ENCODE measurements at places on chromosomes 1 and 21.

- DNase-seq, result no peak
These were observed 577.6 kb downstream of the MATN1 start for GRCh38 chr1:30145723-30146303.

DNA sequence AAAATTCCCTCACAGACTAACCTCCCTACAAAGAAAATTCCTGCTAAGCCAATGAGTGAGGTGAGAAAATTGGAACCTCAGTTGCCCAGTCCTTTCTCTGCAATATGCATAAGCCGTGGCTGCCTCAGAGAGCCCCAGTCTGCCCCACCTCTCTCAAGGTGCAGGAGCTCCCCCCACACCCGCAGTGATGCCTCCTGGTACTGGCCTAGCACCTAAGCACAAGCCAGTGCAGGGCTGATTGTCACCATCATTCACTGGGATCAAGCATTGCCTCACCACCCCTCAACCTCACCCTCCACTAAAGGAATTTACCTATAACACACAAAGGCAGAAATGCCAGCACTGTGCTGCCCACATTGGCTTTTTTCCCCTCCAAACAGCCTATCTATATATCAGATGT, 56.9 kb downstream of the CD34 start:
- DNase-seq, result no peak

DNA sequence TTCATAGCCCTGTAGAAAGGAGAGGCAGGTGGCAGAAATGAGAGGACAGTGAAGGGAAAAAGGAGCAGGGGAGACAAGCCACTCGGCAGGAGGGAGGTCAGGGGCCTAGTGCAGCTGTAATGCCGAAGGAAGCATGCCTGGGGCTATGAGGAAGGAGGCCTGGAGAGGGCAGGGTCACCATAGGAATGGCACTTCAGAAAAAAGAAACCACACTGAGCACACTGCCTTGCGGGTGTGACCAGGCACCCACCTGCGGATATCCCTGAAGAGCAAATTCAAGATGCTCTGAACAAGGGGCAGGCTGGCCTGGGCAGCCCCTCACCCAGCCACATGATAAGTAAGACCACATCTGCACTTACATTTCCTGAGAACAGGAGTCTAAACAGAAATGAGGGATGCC, 104.7 kb downstream of the JAK1 start:
- DNase-seq, result no peak

- DNase-seq, result no peak
These were observed 19.9 kb downstream of the INSRR start for GRCh38 chr1:156838972-156839371.

DNA sequence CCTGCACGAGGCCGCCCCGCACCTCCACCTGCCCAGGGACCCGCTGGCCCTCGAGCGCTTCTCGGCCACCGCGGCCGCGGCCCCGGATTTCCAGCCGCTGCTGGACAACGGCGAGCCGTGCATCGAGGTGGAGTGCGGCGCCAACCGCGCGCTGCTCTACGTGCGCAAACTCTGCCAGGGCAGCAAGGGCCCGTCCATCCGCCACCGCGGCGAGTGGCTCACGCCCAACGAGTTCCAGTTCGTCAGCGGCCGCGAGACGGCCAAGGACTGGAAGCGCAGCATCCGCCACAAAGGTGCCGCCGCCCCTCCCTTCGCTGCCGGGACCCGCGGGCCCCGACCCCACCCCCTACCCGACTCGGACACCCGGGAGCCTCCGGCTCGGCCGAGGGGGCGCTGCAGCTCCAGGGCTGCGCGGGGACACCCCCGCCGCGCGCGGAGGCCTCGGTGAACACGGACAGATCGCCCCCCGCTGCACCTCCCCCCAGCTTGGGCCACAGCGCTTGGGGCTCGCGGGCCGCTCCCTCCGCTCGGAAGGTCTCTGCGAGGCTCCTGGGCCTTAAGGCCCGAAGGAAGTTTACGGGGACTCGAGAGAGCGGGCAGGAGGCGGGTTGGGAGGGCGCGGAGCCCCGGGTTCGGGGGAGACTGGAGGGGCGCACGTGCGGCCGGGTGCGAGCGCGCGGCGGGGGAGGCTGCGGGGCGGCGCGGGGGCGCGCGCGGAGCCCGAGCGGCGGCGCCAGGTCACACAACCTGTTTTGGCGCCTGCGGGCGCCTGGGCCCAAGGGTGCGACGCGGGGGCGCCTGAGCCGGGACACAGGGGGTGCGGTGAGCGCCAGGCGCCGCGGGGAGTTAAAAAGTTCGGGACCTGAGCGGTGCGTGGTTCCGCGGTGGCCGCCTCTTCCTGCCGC, 1.2 kb downstream of the SAMD11 start:
- DNase-seq, result no peak

GRCh38 chr21:21764281-21764680, 766.1 kb downstream of the NCAM2 start:
- no peak for DNase-seq

- DNase-seq, result no peak
These were observed 218.8 kb upstream of the CAMK1G start for GRCh38 chr1:209364716-209365115.

GRCh38 chr1:109776911-109777310, 13.2 kb upstream of the EPS8L3 start:
- peak; percentile 68 for DNase-seq

- no peak for DNase-seq
These were observed at the start of gene ACTN2 for GRCh38 chr1:236685917-236686814. ACTN2 (plus strand) TSS chr1:236686499; CDS start chr1:236686674, 175 bp downstream.

DNA sequence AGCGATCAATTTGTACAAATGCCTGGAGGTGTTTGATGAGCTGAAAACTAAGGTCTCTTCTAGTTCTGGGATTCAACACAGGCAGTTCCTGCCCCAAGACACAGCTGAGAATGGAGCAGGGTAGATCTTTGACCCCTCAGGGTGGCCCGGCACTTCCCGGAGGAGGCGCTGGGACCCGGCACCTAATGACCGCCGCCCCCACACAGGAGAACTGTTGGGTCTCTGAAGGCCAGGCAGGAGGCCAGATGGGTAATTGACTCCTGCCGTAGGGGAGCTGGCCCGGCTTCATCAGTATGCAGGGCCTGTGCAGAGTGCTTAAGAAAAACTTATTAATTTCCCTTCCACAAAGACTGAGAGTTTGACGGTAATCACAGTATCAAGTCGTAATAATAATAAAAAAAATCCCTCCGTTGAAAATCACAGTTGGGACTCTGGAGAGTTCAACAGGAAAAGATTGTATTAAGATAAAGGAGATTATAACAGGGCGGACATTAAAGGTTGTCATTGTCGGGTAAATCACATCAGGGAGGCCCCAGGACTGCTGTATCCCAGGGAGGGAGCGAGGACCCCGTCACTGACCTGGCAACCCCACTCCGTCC, 51.7 kb downstream of the UBIAD1 start:
- no peak for DNase-seq

DNA sequence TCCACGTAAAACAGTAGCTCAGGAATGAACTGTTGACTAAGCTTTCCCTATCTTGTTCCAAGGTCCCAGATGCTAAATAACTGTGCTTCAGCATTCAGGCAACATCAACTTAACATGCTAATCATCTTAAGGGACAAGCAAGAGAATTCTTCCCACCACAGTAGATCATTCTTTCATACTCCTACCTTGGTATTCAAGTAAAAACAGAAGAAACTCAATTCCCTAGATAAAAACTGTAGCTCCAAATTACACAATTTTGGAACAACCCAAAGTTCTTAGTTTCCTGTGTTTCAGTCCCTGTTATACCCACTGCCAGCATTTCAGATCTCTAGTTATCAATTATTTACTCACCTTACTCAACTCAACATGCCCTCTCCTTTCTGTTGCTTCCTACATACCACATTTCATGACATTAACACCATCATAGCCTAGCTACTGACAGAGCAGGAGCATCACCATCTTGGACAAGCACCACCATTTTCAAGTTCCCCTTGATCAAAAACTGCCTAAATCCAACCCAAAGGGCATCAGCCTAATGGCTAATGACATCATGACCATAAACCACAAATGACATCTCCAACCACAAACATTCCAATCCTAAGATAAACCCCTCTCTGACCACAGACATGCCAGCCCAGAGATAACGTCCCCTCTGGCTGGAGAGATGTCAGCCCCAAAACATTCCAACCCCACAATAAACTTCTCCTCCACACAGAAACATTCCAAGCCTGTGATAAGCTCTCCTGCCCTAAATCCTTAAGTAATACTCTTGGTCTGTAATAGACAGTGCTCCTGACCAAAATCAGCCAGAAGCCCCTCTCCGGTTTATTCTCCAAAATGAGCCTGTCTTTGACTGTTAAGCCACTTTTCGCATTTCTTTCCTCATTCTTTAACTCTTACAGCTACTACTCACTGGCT, 191.2 kb downstream of the RERE start:
- DNase-seq, result no peak

DNA sequence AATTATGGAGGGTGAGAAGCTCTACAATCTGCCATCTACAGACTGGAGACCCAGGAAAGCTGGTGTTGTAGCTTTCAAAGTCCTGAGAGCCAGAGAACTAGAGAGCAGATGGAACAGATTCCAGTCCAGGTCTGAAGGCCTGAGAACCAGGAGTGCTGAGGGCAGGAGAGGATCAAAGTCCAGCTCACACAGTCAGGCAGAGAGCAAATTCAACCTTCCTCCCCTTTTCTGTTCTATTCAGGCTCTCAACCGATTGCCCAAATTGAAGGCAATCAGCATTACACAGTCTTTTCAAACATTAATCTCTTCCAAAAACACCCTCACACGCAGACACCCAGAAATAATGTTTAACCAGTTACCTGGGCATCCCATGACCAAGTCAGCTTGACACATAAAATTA, 2.5 kb upstream of the TMPRSS2 start:
- no peak for DNase-seq

- DNase-seq, result no peak
These were observed 102.5 kb downstream of the KCNN3 start for GRCh38 chr1:154767315-154768240.

DNA sequence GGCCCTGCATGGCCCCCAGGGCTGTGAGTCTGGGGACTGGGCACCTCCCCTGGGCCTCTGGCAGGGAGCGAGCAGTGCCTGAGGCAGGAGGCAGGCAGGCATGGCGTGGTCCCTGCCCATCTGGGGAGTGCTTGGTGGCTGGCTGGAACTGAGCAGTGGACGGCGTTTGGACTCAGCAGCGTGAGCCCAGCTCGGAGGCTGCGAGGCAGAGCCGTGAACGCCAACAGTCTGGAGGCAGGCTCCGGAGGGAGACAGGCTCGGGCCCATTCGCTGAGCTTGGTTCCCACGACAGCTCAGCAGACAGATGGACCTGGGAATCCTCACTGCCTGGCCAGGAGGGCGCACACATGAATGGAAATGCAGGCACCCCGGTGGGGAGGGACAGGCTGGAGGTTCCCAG, 160.7 kb upstream of the POU3F1 start:
- no peak for DNase-seq

- no peak for DNase-seq
These were observed 5.4 kb upstream of the ZNF648 start for GRCh38 chr1:182066934-182067333.

- no peak for DNase-seq
These were observed 10.6 kb downstream of the TXNIP start for GRCh38 chr1:145985502-145986439.

- no peak for DNase-seq
These were observed 20.6 kb downstream of the CCDC190 start for GRCh38 chr1:162840250-162840839.

GRCh38 chr1:105664495-105664894, 1392.0 kb upstream of the PRMT6 start:
- DNase-seq, result no peak

DNA sequence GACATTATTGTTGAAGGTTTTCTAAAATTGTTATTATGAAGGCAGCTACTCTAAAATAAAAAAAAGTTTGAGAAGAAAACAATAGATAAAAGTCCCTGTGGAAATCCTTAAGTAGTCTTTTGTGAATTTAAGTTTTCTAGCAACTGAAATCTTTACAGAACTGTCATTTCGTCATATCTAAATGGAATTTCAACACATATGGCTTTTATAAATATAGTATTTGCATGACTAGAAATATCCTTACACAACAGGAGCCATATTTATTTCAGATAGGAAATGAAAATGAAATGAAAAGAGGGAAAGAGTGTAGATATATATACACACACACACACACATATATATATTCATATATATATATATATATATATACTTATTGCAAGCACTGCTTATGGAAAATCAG, 204.7 kb upstream of the RGS18 start:
- DNase-seq, result no peak

- DNase-seq, result no peak
These were observed 29.8 kb downstream of the UCK2 start for GRCh38 chr1:165857046-165857801.

GRCh38 chr21:27425172-27425571, 458.3 kb upstream of the ADAMTS5 start:
- no peak for DNase-seq

GRCh38 chr1:231487019-231487418, 41.5 kb upstream of the TSNAX start:
- DNase-seq, result peak; percentile 5

- no peak for DNase-seq
These were observed 74.9 kb downstream of the OLFML3 start for GRCh38 chr1:114054148-114054547.

DNA sequence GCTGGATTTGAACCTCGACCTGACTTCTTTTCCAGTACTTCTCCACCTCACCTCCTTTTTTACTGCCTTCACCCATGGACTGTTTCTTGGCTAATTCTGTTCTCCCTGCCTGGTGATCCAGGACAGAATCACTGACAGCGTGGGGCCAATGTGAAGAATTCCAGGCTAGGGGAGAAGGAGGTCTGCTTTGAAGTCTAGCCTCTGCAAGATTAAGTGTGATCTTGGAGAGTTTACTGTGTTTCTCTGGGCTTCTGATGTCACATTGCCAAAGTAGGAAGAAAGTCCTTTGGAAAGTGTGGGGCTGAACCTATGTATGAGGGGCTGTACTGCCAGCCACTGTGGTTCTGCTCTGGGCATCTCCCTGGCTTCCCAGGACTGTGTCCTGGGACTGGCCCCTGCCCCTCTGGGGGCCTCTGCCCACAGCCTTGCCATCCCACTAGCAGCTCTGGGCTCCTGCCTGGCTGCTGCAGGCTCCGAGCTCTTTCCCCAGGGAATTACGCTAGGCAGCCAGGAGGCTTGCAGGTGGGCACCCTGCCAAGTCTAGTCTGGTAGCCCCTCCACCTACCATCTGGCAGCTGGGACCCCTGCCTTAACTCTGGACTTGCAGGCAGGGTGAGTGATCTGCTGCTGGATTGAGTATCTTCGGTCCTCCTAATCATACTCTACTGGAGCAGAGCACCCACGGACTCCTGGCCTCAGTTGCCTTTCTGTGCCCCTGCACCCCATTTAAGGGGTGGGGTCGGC, 52.2 kb downstream of the YARS1 start:
- DNase-seq, result no peak

DNA sequence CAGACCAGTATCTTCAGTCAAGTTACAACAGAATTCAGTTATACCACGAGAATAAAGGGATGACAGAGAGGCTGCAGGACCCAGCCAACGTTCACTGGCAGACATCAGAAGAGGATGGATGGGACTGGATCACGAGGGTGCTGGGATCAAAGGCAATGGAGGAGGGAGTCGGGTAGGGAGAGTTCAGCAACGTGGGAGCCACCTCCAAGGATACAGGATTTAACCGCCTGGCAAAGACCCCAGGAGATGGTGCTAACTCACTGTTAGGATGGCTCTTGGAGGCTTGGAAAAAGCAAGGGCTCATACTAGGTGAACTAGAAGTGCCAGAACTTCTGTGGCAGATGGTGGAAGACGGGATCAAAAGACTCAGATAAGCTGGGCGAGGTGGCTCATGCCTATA, 99.1 kb upstream of the DISP3 start:
- DNase-seq, result no peak
